GM23248 (cell line): ENCODE measurements at places on chromosomes 2 and 18.

DNA sequence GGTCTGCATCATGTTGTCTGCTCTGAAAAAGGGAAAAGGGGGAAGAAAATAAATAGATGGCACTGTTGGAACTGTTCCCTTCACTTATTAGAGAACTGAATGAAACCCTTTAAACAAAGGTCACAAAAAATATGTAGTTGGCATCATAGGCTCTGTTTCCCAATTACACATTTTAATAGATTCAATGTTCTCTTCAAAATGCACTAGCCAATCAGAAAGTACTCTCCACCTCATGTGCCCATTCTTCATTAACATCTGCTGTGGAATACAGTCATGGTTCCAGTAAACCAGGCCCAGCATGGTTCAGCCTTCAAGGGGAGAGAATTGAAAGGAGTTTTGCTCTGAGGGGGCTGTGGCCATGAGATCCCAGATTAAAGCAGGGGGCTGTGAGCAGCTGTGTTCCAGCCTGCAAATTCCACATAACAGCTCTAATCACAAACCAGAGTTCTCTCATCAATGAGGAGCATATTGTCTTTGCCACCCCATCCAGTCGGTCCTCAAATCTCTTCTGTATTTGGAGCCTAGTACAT is 165.9 kb upstream of the CREB1 start:
- no peak for DNase-seq

GRCh38 chr2:17245906-17246305 is 272.3 kb downstream of the RAD51AP2 start:
- no peak for DNase-seq

DNA sequence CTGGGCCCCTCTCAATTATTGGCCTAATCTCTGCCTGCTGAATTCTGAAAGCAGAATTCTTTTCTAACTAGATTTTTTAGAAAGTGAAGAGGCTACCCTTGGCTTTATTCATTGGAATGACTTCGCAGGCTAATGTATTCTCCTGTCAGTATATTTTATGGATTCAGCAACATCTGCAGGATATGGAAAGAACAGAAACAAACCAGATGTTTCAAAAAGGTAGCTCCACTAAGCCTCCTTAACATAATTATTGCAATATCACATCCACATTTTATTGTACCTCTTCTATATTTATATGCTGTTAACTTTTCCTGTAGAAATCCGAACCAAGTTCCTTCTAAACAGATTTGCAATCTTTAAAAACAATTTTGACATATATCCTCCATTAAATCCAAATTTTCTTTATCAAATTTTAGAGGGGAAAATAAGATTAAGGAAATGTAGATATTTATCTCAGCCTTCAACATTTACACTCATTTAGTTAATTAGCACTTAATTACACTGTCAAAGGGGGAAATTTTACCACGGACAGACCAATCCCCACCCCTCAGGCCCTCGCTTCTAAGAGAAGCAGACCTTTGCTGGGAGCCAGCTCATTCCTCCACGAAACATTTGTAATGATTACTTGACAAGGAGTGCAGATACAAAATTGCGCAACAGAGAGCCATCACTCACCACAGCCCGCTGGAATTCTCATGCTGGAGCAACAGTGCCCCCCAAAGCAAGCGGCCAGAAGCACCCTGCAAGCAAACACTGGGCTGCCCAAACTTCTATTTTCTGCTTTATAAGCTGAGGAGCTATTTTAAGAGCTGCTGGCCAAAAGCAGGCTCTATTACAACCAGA is 253.4 kb downstream of the ETAA1 start:
- peak; percentile 95 for DNase-seq

DNA sequence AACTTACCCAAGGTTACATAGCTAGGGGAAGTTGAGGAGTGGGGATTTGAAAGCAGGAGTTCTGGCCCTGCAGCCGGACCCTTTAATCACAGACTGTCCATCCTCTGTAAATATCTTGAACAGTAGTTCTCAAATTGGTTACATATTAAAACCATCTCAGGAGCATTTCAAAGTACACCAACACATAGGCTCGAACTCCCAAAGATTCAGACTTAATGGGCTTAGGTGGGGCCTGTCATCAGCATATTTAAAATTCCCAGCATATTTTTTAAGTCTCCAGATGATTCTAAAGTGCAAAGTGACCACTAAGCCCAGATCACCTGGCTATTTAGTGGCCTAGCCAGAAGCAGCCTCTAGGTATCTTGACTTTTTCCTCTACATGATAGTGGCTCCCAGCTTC is 192.2 kb downstream of the ZNF385B start:
- no peak for DNase-seq

- DNase-seq: no peak
Measured at GRCh38 chr2:17768894-17769293, 15.0 kb downstream of the GEN1 start.

DNA sequence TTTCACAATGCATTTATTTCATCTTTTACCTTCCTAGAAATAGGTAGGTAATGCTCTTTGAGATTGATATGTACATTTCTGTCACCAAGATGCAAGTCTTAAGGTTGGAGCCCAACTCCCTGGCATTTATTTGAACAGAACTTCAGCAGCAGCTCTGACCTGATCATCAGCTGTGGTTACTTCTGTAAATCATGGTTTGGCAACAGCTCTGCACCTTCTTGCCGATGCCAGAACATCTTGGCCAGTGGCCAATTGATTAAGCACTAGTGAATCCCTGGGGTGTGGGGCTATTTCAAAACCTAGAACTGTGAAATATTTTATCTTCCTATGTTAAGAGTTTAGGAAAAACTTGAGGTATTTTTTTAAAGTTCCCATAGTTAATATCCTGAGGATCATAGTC is 124.8 kb upstream of the NYAP2 start:
- DNase-seq: peak; percentile 4

GRCh38 chr2:53442783-53443182 is 324.8 kb upstream of the CHAC2 start:
- no peak for DNase-seq

GRCh38 chr2:229610872-229611271 is 103.5 kb downstream of the DNER start:
- no peak for DNase-seq

DNA sequence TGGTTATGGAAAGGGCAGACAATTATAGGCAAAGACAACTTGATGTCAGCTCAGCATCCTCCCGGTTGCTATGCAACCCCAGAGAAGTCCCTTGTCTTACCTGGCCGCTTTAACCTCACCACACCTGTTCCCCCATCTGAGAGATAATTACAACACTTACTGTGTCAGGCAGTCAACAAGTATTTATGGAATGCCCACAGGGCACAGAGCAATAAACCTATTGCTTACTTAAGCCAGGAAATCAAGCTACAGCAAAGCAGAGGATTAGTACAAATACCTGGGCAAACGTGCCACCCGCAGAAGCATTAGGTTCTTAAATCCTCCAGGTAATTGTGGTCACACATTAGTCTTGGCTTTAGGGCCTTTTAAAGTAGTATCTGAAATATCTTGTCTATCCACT is 320.4 kb upstream of the REV1 start:
- no peak for DNase-seq

DNA sequence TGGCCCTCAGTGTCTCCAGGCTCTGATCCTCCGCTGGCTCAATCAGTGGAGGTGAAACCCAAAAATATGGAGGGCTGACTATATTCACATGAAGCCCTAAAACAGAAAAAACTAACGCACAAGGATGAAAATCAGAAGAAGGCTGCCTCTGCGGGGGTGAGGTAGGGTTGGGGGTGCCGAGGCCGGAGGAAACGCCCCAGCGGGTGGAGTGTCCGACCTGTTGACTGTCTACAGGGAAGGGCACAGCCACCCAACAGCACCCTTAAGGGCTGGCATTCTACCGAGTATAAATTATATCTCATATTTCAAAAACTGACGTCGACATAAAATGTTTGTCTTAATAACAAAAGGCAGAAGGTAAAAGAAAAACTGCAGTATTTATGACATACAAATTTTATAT is 223.5 kb downstream of the HDAC4 start:
- DNase-seq: no peak

- DNase-seq: peak; percentile 78
Measured at GRCh38 chr2:60641811-60642788, 88.6 kb upstream of the BCL11A start.

GRCh38 chr2:74620671-74621070 is 27.5 kb downstream of the M1AP start:
- peak; percentile 43 for DNase-seq

GRCh38 chr2:25303633-25304236 is 38.0 kb downstream of the DNMT3A start:
- DNase-seq: no peak

GRCh38 chr2:207412787-207413310 is 116.9 kb upstream of the CREB1 start:
- DNase-seq: no peak

DNA sequence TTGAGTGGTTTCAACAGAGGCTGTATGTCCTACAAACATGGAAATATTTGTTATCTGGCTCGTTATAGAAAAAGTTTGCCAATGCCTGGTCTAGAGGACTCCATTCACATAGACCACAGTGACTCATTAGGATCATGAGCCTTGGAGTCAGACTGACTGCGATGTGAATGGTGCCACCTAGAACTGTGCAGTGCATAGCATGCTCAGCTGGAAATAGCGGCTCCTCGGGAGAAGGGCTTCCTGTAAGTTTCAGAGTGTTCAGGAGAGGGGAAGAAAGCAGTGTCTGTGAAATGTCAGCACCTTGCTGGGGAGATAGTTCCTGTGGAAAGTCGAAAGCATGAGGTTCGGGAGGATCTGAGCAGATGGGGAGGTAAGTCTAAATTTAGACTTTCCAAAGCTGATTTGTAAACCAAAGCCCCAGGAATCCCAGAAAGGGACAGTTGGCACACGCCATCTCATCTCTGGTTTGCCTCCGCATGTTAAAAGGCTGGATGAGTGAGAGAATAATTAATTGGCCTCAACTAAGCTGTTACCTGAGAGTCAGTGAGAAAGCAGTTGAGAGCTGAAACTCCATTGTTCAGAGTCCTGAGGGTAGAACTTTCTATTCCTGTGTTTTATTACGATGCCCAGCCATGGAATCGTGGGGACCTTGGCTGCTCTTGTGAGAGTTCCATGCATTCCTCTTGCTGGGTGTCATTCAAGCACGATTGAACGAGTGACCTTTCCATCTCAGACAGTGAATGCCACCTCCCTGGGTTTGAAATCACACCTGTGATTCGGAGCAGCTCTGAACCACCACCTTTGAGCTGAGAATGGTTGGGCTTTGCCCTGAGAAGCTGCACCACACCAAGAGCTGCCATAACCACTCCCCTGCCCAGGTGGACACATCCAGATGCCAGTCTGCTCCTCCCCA is 99.5 kb downstream of the MAPK4 start:
- DNase-seq: peak; percentile 57

- peak; percentile 35 for DNase-seq
Measured at GRCh38 chr2:160010361-160011145, 51.9 kb downstream of the PLA2R1 start.

DNA sequence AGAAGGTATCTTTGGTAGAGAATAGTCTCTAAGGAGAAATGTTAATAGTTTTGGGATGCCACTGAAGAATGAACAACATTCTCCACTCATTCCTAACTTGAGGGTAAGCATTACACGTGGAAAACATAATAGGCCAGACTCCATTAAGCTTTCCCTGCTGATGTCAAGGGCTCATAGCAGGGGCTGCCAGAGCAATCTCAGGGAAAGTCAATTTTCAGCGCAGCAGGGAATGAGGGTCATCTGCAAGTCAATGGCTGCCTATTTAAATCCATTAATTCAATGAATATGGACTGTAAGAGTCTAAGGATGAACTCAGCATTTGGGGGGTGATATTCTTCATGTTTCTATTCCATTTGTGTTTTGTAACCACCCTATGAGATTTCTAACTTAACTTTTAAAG is 144.2 kb upstream of the ARL4C start:
- no peak for DNase-seq

- peak; percentile 17 for DNase-seq
Measured at GRCh38 chr18:34723143-34723542, 13.0 kb downstream of the DTNA start.

GRCh38 chr18:35088921-35089320 is 47.7 kb downstream of the MAPRE2 start:
- DNase-seq: peak; percentile 27

DNA sequence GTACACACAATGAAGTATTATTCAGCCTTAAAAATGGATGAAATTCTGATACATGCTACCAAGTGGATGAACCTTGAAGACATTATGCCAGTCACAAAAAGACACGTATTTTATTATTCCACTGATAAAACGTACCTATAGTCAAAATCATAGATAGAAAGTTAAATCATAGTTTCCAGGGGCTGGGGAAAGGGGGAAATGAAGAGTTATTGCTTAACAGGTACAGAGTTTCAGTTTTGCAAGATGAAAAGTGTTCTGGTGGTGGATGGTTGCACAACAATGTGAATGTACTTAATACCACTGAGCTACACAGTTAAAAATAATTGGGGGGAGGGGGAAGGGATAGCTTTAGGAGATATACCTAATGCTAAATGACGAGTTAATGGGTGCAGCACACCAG is 279.0 kb upstream of the STON1 start:
- DNase-seq: peak; percentile 25

DNA sequence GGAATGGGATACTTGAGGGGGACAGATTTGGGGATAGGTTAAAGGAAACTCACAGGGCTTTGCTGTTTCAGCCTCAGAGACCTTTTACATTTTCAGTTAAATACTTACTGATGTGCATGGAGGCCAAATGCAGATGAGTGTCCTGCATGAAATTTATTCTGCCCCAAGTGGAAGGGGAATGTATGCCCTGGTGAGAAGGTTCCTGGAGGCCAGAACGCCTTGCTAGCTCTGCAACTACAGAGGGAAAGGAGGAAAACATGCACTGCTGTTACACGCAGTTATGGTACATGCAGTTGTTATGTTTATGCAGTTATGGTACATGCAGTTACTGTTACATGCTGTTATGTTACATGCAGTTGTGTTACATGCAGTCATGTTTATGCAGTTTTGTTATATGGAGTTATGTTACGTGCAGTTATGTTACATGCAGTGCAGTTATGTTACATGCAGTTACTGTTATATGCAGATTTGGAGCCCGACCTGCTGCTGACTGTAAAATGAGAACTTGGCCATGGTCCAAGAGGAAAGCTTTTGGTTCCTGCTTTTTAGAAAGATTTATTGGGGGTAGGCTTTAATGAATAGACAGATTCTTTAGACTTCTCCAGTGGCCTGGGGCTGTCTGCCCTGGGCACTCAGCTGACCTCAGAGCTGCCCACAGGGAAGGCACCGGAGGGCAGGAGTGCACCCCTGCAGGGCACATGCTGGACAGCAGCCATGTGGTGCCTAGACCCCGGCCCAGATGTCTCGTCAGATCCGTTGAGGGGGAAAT is 84.1 kb downstream of the LDLRAD4 start:
- DNase-seq: no peak

DNA sequence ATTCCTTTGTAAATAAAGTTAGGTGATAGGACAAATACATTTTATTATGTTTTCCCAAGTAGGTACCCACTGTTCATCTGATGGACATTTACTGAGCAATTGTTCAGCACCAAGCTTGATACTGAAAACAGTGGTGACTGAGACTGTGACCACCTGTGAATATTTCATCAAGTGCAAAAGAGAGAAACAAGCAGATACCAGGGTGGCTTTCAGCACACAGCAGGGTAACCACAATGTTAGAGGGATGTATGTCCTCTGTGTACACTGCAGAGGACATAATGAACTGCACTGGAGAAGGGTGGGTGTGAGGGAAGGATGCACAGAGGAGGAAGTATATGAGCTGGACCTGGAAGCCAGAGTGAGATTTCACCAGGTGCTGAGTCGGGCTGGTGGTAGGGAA is 411.8 kb downstream of the RAD51AP2 start:
- DNase-seq: no peak

GRCh38 chr2:83172841-83173240 is 1286.2 kb downstream of the SUCLG1 start:
- peak; percentile 42 for DNase-seq
